ENCODE measurements at places on chromosomes 4 and X. TPM values are rescaled to one million over a fixed set of nuclear protein-coding genes. Genes with fewer than 3 reads are reported as not detected.

Gene HSD17B13
- total RNA-seq: 0.15 TPM

Gene SPATA4
- 0.15 TPM for total RNA-seq

Gene GAGE13
- not detected for total RNA-seq

Gene NUDT10
- total RNA-seq: 5.2 TPM

Gene MID1
- total RNA-seq: 27.9 TPM

Measured in smooth muscle cell of trachea (primary cell).